ENCODE measurements at places on chromosomes 2 and 18. TPM values are rescaled to one million over a fixed set of nuclear protein-coding genes. Genes with fewer than 3 reads are reported as not detected.

DNA sequence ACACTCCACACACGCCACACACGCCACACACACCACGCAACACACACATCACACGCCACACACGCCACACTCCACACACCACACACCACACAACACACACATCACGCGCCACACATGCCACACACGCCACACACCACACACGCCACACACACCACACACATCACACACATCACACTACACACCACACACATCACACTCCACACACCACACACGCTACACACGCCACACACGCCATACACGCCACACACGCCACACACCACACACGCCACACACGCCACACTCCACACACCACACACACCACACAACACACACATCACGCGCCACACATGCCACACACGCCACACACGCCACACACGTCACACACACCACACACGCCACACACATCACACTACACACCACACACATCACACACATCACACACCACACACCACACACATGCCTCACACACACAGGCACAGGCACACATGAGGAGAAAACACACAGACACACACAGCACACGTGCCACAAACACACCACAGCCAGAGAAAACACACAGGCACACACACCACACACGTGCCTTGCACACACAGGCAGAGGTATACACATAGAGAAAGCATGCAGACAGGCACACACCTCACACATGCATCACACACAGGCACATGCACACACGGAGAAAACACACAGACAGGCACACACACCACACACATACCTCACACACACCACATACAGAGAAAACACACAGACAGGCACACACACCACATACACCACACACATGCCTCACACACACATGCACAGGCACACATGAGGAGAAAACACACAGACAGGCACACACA, 241.5 kb upstream of the MYT1L start:
- DNase-seq = no peak

DNA sequence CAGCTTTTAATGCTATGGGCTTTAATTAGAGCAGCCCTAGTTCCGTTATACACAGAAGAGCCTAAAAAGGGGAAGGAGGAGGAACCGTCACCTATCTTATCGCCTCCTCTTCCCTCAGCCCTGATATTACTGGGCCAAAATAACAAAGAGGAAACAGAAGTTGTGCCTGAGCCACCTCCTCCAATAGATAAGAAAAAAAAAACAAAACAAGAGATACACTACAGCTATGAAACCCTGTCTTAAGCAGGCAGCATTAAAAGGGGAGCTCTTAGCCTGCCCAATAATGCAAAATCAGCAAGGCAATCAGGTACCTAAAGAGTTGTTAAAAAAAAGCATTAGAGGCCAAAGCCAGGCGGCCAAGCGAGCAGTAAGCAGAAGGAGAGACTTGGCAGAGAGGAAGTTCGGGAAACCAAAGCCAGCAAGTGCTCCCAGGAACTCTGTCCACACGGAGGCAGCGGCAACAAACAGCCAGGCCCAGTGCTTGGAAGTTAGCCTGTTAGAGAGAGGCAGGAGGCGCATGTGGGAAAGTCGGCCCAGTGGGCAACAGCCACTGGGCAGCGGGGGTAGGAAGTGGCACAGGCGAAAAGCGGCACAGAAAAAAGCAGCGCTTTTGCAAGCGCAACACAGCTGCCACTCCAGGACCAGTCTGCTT, 41.8 kb upstream of the PDK1 start:
- DNase-seq = no peak

DNA sequence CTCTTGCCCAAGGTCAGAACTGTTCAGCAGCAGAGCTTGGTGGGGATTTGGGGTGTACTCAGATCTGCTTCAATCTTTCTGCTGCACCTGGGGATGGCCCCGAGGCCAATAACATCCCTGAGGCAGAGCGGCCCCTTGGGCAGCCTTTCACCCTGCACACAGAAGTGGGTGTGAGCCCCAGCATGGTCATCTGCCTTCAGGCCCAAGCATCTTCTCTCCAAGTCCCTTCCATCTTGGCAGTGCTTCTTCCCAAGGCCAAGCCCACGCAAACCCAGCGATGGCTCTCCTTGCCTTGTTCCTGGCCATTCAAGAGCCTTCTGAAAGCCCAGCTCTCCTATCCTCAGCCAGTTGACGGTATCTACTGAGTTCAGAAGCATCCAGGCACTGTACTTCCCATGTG, 172.9 kb downstream of the INHBB start:
- no peak for DNase-seq

DNA sequence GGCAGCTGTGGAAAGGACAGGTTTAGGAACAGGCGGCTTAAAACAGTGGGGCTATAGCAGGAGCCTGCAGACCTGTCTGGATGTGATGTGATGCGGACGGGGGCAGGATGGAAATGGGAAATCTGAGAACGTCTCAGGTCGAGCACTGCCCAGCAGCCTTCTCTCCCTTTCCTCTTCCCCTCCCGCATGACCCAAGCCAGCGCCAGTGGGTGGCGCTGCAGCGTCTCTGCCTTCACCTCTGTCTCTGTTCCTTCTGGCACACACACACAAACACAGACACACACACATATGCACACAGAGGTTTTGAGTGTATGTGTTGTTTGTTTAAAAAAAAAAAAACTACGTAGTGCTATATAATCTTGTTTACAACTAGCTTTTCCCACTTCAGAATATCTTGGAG, 82.0 kb upstream of the SLC66A3 start:
- no peak for DNase-seq

- no peak for DNase-seq
Measured at GRCh38 chr2:54059504-54059903, 55.9 kb upstream of the ACYP2 start.

- DNase-seq = no peak
Measured at GRCh38 chr2:128769457-128770142, 450.9 kb upstream of the HS6ST1 start.

- DNase-seq = no peak
Measured at GRCh38 chr2:215906458-215906857, 106.9 kb downstream of the MREG start.

DNA sequence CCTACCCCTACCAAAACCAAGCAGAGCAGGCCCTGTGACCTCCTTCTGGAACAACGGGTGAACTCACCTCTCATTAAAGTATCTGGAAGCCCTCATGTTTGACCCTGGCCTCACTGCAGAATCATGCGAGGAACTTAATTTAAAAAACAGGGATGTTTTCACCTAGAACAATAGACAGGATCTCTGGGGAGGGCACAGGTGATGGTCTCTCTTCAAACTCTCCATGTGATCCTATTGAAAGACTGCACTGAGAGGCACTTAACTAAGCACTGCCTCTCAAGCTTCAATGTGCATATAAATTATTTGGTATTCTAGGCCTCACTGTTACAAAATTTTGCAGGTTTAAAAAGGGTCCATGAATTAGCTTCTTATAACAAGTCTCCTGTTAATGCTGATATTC, 7.5 kb downstream of the ZNF519 start:
- no peak for DNase-seq

PCBP1 gene
- total RNA-seq = 135 TPM

GKN2 gene
- total RNA-seq = not detected

ITPRIPL1 gene
- not detected for total RNA-seq

PUM2 gene
- 31.4 TPM for total RNA-seq
